ENCODE measurements at places on chromosomes 1 and 21.

DNA sequence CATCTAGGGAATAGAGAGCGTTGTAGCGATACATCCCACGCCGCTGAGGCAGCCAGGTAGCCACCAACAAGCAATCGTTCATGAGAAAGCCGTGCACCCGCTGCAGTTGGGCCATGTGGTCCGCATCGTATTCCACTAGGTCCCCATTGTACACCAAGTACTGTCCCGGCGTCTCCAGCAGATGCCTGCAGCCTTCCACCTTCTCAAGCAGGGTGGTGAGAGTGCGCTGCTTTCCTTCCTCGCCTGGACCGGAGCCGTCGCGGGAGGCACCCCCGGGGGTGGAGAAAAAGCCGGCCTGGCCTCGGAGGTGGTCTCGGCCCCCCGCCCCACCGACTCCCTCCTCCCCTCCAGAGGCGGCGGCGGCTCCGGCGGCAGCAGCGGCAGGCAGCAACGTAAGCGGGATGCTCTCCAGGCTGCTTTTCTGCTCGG is 595 bp downstream of the EXOC8 start:
- DNase-seq = peak; percentile 12

GRCh38 chr1:244248426-244248825 is 197.3 kb downstream of the ZBTB18 start:
- no peak for DNase-seq

- DNase-seq = no peak
Observed at GRCh38 chr21:44991538-44992483, 52.0 kb downstream of the SLX9 start.

- no peak for DNase-seq
Observed at GRCh38 chr1:233936422-233936821, 31.9 kb downstream of the SLC35F3 start.

DNA sequence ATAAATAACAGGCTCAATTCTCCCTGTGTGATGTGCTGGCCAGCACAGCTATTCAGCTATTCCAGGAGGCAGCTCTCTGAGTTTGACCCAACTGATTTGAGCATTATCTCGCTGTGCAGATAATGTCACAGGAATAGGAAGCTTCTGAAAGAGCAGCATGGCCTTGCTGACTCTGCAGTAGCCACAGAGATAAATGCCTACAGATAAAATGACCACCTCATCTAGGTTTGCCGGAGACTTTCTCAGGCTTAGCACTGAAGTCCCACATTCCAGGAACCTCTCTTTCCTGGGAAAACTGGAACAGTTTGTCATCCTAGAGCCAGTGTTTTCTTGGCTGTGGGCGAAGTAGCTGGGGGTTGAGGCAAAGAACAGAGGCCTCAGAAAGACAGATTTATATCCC is 98.9 kb downstream of the MRPL39 start:
- DNase-seq = no peak

- DNase-seq = no peak
Observed at GRCh38 chr1:73674945-73675561, 522.9 kb downstream of the LRRIQ3 start.

Measured in thyroid gland (tissue), 4 donors.